ENCODE measurements at places on chromosomes 2 and 18.

DNA sequence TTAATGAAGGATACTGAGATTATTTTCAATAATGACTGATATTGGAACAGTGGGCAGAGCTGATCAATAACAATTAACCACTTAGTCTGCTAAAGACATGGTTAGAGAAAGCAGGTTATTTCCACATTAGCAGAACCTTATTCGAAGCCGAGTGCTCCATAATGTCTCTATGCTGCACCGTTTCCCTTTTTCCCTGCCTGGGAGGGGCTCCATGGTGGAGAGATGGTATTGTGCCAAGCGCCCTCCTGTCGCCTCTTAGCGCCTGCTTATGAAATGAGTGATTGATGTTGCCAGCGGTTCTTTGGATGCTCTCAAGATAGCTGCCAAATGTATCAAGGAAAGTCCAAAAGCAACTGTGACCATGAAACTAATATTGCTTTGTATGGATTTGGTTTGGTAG is 34.6 kb upstream of the INSIG2 start:
- DNase-seq, result no peak

GRCh38 chr2:221473451-221473850 is 98.7 kb downstream of the EPHA4 start:
- DNase-seq, result no peak

- DNase-seq, result no peak
These were observed 240.9 kb downstream of the RNF152 start for GRCh38 chr18:61651880-61652268.

DNA sequence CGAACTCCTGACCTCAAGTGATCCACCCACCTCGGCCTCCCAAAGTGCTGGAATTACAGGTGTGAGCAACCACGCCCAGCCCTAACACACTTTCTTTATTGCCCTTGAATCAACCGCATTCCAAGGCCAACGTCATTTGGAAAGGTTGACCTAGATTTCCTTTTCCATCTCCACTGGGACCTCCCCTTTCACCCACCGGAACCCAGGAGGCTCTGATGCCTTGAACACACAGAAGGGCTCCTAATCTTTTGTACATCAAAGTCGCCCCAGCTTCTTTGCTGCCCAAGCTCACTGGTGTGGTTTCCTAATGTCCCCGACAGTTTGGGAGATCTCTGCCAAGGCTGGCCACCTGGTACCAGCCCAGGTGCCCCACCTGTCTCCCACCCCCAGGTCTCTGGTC is 46.2 kb upstream of the CAB39 start:
- DNase-seq, result no peak

DNA sequence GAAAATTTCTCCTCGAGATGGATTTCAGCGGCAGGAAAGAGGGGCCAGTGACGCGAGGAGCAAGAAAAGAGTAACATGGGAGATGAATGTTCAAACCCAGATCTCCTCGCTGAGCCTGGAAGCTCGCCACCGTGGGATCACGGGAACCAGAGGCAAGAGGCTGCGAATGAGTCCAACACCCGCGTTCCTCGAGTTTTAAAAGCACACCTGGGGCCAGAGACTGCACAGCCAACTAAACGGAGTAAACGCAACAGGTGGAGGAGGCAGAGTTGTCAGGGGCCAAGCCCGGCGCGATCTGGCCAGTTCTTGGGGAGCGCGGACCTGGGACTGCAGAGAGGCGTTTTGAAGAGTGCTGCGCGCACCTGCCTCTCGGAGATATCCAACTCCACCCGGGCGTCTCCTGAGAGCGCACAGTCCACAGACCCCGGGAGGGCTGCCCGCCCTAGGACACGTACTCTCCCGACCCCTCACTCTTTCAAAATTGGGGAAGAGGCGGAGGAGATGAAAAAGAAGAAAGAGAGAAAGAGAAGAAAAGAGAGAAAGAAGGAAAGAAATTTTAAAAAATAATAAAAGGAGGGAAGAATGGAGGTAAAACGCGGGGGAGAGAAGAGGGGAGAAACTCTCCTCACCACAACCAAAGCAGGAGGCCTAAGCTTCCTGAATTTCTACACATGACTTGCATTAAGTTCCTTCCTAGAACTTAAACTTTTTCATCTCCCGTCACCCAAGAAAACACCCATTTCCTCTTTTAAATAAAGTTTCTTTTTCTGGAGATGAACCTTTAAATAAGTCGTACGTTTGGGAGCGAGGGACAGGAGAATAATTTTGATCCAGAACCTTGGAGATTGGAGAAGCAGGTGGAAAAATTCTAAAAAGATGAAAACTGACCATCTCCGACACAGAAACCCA is 5.3 kb upstream of the PAX3 start:
- DNase-seq, result no peak

GRCh38 chr2:69097891-69098655 is 85.1 kb downstream of the ANTXR1 start:
- DNase-seq, result no peak

- DNase-seq, result no peak
These were observed 34.0 kb downstream of the YWHAQ start for GRCh38 chr2:9596621-9597311.

GRCh38 chr18:46590103-46590502 is 66.9 kb downstream of the LOXHD1 start:
- no peak for DNase-seq

GRCh38 chr2:220619525-220620220 is 952.4 kb downstream of the EPHA4 start:
- no peak for DNase-seq

DNA sequence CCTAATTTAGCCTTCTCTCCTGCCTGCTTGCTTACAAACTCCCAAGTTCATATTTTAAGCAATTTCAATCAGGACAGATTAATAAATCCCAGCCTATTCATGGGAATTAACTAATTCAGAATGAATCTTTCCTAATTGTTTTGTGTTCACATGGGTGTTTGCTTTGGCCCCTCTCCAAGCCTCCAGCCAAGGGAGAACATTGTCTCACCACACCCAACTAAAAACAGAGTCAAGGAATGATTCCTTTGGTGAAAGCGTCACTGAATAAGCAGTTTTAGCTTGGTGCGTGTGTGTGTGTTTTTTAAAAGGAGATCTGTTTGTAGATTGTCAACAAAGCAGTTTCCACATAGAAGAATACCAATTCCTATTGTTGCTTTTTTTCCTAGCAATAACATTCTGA is 43.0 kb upstream of the DSG1 start:
- peak; percentile 6 for DNase-seq

DNA sequence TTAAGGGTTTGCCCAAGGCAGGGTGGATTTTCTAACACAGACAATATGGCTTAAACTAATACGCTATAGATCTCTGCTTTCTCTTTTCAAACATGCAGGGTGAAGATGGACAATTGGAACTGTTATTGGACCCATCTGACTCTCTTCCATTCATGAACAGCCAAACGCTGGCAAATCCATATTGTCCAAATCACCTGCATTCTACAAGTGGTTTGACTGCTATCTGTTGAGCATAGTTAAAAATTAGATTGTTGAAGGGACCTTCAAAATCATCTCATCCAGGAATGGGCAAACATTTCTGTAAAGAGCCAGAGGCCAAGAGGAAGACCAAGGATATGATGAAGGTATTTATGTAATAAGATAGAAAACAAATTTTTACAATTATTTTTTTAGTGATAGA is 65.6 kb downstream of the EPHA4 start:
- DNase-seq, result no peak

DNA sequence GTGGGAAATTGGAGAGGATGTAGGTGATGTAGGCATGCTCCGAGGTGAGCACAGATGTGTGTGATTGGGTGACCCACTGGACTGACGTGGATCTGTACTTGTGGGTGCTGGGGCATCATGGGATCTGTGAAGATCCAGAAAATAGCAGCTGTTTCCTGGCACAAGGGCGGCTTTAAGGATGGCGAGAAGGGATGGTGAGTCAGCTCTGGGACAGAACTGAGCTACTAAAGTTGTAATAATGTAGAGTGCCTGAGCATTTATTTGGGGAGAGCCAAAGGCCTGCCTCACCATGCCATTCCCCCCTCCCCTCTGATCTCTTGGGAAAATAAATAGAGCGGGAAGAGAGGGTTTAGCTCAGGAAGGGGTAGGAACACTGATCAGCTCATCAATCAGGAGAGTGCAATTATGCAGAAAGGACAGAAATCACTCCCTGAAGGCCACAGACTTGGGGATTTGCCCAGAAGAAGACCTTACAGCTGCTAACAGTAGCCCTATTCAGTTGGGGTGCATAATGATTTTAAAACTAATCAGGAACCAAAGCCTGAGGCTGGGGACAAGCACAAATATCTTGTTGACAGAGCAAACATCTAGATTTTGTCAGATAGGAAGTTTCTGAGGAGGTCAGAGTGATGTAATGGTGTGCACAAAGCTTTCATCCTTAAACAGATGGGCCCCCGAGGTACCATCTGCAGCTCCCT is 30.3 kb downstream of the TANC1 start:
- DNase-seq, result peak; percentile 22

Data from fibroblast of villous mesenchyme (primary cell).